ENCODE measurements at places on chromosomes 5 and 9. TPM values are rescaled to one million over a fixed set of nuclear protein-coding genes. Genes with fewer than 3 reads are reported as not detected.
A peak's percentile ranks its signal among the peaks of the same experiment; 100 is the strongest.

Gene ACOT12
- total RNA-seq: not detected

Gene TMEM252
- total RNA-seq: not detected

Gene OR1J2
- not detected for total RNA-seq

GRCh38 chr5:149605354-149605997, 24.2 kb downstream of the ARHGEF37 start:
- peaks cover 10% of the 10 kb centered on the region for H3K4me1 ChIP-seq
- no peaks in the 10 kb centered on the region for H3K27me3 ChIP-seq
- no peaks in the 10 kb centered on the region for H3K36me3 ChIP-seq
- DNase-seq: no peak
- H3K4me3 ChIP-seq: no peak overlapping the region
- H3K27ac ChIP-seq: no peak overlapping the region

DNA sequence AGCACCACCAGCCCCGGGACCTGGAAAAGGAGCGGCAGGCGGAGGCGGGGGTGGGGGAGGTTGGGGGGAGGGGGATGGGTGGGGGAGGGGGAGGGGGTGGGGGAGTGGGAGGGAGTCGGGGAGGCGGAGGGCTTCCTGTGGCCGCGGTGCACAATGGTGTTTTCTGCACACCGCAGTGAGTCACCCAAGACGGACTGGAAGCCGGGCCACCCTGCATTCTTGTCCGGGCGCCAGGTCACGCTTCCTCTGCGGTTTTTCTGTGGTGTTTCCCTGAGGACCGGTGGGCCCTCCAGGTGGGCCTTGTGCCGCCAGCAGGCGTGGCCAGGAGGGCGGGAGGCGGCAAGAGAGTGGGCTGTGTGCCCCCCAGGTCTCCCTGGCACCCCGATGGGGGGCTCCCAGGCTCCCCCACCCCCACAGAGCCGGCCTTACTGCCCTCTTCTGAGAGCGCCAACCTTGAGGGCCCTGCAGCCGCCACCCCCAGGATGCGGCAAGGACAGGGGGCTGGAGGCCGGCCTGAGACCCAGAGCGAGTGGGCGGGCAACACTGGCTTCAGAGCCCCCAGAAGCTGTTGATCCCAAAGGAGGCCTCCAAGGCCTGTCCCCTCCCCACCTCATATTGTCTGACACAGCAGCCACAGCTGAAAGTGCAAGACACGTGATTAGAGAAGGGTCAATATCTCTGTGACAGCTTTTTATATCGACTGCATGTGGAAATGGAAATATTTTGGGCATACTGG, 11.1 kb downstream of the EXD3 start:
- no peaks in the 10 kb centered on the region for H3K27me3 ChIP-seq
- H3K36me3 ChIP-seq: no peaks in the 10 kb centered on the region
- H3K4me1 ChIP-seq: peaks cover 21% of the 10 kb centered on the region
- no peak overlapping the region for H3K27ac ChIP-seq

DNA sequence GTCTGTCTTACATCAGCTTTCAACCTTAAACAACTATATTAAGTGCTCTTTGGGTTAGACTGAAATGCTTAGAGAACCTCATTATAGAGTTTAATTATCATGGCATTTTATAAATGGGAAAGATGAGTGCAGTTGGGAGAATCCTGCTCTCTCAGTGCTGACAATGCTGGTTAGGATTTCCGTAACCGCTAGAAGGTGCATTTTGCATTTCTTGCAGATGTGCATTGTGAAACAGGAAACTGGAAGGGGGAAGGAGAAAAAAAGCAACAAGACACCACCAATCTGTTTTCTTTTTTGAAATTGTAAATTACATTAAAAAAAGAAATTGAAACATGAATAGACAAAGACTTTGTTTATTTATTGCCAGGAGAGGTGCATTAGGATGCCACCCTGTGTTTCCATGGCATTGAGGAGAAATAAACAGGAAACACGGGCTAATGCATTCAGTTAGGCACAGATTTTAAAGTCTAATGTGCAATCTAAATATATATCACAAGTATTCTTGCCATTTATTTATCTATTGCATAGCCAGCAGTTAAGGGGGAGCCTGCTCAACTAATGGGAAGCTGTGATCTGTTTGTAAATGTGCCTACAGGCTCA, 478.9 kb downstream of the PSAT1 start:
- H3K4me1 ChIP-seq: no peaks in the 10 kb centered on the region
- no peak for DNase-seq
- no peaks in the 10 kb centered on the region for H3K27me3 ChIP-seq
- no peak overlapping the region for H3K27ac ChIP-seq
- no peak overlapping the region for H3K4me3 ChIP-seq
- H3K36me3 ChIP-seq: no peaks in the 10 kb centered on the region

GRCh38 chr5:55502759-55503158, 32.0 kb downstream of the PLPP1 start:
- no peaks in the 10 kb centered on the region for H3K36me3 ChIP-seq
- H3K4me1 ChIP-seq: peaks cover 22% of the 10 kb centered on the region
- no peaks in the 10 kb centered on the region for H3K27me3 ChIP-seq
- H3K27ac ChIP-seq: no peak overlapping the region
- no peak overlapping the region for H3K4me3 ChIP-seq
- no peak for DNase-seq

GRCh38 chr5:9863486-9863885, 233.3 kb upstream of the TAS2R1 start:
- H3K4me3 ChIP-seq: no peak overlapping the region
- no peak for DNase-seq
- H3K36me3 ChIP-seq: peaks cover 19% of the 10 kb centered on the region
- no peaks in the 10 kb centered on the region for H3K4me1 ChIP-seq

DNA sequence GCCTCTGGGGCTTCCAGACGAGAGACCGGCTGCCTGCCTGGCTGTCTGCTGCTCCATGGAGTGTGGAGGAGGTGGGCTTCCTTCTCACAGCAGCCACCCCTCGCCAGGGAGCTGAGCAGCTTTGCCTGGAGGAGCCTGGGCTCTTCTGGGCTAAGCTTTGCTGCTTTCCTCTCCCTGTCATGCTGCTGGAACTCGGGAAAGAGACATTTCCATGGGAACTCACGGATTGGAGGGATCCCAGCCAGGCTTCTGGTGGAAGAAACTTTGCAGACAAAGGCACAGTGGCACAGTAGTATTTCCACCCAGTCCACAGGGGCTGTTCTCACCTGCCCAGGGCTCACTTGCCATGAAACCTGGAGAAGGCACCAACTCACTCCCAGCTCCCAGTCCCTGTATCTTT, 5.6 kb upstream of the NTNG2 start:
- no peak for DNase-seq
- no peak overlapping the region for H3K4me3 ChIP-seq
- H3K27me3 ChIP-seq: peaks cover 38% of the 10 kb centered on the region

Gene C5
- 3.5 TPM for total RNA-seq

DNA sequence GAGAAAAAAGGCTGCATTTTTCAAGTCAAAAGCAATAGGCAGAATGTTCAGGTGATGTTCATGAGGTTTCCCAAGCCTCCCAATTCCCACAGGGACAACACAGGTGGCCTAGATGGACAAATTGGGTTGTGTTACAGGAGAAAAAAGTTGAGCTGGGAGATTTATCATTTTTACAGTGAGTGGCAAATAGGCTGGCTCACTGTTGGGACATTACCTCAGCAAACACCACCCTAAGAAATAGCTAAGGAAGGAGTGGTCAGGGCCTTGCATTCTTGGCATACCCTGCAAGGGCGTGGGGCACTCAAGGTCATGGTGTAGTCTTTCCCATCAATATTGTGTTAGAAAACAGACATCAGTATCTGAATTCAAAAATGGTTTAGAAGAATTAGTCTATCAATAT, 23.3 kb upstream of the CPLANE1 start:
- no peaks in the 10 kb centered on the region for H3K27me3 ChIP-seq
- no peak overlapping the region for H3K27ac ChIP-seq
- no peak for DNase-seq
- H3K36me3 ChIP-seq: no peaks in the 10 kb centered on the region
- no peak overlapping the region for H3K4me3 ChIP-seq

GRCh38 chr5:102863764-102864560, 108.9 kb downstream of the PAM start:
- H3K4me1 ChIP-seq: peaks cover 11% of the 10 kb centered on the region
- no peak for DNase-seq

GRCh38 chr5:66912787-66913186, 283.8 kb downstream of the CD180 start:
- no peaks in the 10 kb centered on the region for H3K36me3 ChIP-seq
- DNase-seq: no peak
- peaks cover 7% of the 10 kb centered on the region for H3K4me1 ChIP-seq
- no peak overlapping the region for H3K27ac ChIP-seq
- H3K4me3 ChIP-seq: no peak overlapping the region

GRCh38 chr9:96015876-96016686, 140.6 kb downstream of the ERCC6L2 start:
- H3K4me3 ChIP-seq: peak overlapping the region; percentile 89
- H3K36me3 ChIP-seq: peaks cover 20% of the 10 kb centered on the region
- peak overlapping the region; percentile 100 for H3K27ac ChIP-seq
- DNase-seq: peak; percentile 65

DNA sequence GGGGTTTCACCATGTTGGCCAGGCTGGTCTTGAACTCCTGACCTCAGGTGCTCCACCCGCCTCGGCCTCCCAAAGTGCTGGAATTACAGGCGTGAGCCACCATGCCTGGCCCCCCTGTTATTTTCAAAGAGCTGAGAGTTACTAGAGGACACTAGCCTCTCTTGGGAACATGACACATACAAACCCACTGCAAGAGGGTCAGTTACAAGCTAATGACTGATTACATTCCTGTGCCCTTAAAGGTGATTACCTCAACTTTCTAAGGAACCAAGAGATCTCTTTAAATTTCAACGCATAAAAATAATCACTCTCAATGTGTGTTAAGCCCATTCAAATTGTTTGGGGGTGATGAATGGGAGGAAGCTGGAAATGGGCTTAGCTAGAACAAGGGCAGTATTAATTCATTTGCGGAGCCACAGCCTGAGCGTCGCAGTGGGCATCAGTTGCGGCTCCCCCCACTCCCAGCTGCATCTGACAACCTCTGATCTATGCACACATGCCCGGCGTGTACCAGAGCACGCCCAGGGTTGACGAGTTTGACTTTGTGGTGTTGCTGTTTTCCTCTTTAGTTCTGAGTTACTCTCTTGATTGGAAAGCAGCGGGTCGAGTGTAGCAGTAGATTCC, 146.9 kb downstream of the GOLPH3 start:
- H3K36me3 ChIP-seq: no peaks in the 10 kb centered on the region
- no peaks in the 10 kb centered on the region for H3K27me3 ChIP-seq
- H3K4me3 ChIP-seq: no peak overlapping the region
- DNase-seq: no peak
- H3K4me1 ChIP-seq: peaks cover 6% of the 10 kb centered on the region
- H3K27ac ChIP-seq: no peak overlapping the region

DNA sequence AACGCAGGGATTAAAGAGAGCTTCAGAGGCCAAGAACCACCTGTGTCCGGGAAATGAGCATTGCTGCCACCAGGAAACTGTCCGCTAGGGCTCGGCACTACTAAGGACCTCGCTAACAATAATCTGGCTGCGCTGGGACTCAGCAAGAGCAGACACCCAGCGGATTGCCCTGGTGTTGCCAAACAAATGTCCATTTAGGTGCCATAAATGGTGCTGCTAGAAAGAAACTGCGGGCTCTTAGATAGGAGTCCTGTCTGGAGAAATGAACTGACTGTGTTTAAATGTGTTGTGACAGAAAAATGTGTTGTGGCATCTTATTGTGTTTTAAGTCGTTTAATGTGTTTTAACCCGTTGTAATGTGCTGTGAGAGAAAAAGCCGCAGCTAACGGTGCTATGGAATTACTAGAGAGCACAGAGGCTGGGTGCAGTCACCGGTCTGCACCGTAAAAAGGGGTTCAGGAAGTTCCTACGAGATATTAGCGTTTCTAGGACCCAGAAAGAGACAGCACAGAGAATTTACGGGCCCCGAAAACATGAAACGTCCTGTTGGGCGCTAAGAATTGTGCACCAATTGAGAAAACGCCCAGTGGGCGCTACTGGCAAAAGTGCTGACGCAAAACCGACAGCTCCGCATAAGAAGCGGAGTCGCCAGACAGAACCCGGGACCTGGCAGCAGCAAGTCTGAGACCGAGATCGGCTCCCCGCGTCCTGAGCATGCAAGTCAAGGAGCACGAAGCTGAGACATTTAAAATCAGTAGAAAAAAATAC, 90.6 kb downstream of the ANXA2R start:
- H3K27me3 ChIP-seq: peaks cover 3% of the 10 kb centered on the region
- H3K4me3 ChIP-seq: peak overlapping the region; percentile 95
- peaks cover 38% of the 10 kb centered on the region for H3K4me1 ChIP-seq
- peak overlapping the region; percentile 98 for H3K27ac ChIP-seq

DNA sequence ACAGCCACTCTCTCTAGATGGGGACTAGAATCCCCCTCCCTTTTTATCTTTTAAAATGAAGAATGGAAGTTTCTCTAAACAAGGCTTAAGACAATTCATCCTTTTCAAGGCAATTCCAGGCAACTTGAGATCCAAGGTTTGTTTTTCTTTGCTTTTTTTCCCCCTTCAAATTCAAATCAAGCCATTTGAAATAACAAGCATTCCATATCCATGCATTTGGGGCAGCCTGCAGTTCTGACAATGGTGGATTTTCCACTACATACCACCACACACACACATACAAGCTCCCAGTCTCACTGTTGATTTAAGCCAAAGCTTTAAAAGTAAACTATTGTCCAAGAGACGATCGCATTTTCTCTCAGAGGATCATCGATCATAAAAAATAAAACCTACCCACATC, 424 bp downstream of the INSYN2B start:
- DNase-seq: no peak
- H3K4me1 ChIP-seq: no peaks in the 10 kb centered on the region
- no peak overlapping the region for H3K4me3 ChIP-seq
- H3K27ac ChIP-seq: peak overlapping the region; percentile 44
- H3K36me3 ChIP-seq: peaks cover 2% of the 10 kb centered on the region

DNA sequence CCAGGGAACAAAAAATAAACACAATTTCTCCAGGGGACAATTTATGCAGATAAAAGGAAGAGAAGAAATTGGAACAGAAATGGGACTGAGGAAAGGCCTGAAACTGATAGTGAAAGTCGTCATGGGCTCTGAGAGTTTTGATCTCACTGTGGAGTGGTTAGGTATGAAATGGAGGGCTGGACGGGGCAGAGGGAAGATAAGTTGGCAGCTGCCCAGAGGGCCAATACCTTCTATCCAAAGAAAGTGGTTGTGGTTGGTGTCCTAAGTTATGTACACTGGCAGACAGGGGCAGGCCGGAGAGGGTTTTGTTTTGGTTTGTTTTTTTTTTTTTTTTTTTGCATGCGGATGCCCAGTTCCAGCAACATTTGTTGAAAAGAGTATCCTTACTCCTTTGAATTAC, 46.1 kb downstream of the ZNF618 start:
- no peaks in the 10 kb centered on the region for H3K4me1 ChIP-seq
- DNase-seq: no peak
- no peak overlapping the region for H3K27ac ChIP-seq
- H3K4me3 ChIP-seq: no peak overlapping the region
- H3K27me3 ChIP-seq: no peaks in the 10 kb centered on the region
- peaks cover 2% of the 10 kb centered on the region for H3K36me3 ChIP-seq

Gene SLC35A4
- 52.7 TPM for total RNA-seq

Gene CCDC192
- not detected for total RNA-seq

Gene NCBP1
- 25.4 TPM for total RNA-seq

GRCh38 chr9:14863402-14863801, 46.8 kb downstream of the FREM1 start:
- no peak for DNase-seq
- no peaks in the 10 kb centered on the region for H3K27me3 ChIP-seq
- H3K4me1 ChIP-seq: no peaks in the 10 kb centered on the region
- H3K27ac ChIP-seq: no peak overlapping the region
- no peaks in the 10 kb centered on the region for H3K36me3 ChIP-seq

- H3K27ac ChIP-seq: no peak overlapping the region
- H3K4me1 ChIP-seq: no peaks in the 10 kb centered on the region
- H3K4me3 ChIP-seq: no peak overlapping the region
- H3K36me3 ChIP-seq: no peaks in the 10 kb centered on the region
- no peaks in the 10 kb centered on the region for H3K27me3 ChIP-seq
Measured at GRCh38 chr5:165981671-165982070, 2309.8 kb upstream of the WWC1 start.

- H3K4me3 ChIP-seq: no peak overlapping the region
- H3K4me1 ChIP-seq: no peaks in the 10 kb centered on the region
- H3K27me3 ChIP-seq: no peaks in the 10 kb centered on the region
- no peak for DNase-seq
Measured at GRCh38 chr5:4295663-4296339, 700.2 kb downstream of the IRX1 start.
